ENCODE measurements at places on chromosomes 2 and 18.

- DNase-seq, result no peak
These were observed 647.8 kb upstream of the SLC39A10 start for GRCh38 chr2:195009202-195009601.

DNA sequence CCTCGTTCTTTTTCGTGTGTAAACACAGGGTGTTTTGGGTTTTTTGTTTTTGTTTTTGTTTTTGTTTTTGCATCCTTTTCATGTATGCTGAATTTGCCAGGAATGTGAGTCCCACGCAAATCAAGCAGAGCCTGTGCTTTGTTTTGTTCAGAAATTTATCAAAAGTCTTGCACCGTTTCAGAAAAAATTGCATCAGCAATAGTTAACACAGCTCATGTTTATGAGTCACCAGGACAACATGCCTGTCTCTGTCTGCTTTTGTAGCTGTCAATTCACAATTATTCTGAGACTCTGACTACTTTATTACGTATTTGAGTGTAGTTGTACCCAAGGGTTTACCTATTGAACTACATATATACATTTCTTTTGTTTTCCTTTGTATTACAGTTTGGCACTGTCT is 38.3 kb downstream of the MRPL44 start:
- no peak for DNase-seq

DNA sequence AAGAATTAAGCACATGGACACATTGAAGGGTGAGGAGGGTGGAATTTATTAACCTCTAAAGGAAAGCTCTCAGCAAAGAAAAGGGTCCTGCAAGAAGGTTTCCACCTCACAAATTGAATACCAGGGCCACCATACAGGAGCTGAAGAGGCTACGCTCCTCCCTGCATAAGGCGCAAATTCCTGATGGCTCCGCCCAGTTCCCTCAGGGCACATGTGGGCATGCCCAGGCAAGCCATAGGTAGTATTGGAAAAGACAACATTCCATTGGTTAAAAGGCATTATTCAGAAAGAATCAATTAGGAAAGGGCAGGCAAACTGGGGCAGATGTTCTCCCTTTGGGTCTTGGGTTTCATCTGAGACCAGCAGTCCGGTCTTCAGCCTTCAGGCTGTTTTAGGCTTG is 161.2 kb downstream of the PTPRM start:
- no peak for DNase-seq

GRCh38 chr2:129908721-129909373 is 70.6 kb upstream of the RAB6C start:
- DNase-seq, result no peak

DNA sequence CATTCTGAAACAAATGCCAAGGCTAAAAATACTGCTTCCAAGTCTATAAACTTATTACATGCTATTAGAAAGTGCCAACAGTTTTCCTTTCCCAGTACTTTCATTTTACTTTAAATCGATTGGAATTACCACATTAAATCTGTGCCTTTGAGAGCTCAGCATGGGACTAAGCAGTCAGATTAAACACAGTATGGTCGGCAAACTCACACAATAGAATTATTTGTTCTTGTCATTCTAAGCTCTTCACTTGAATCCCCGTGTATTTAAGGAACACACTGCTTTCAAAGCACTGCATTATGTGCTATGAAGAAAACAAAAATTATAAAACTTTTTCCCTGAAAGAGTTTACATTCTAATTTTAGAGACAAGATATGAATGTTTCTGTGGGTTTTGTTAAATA is 444.4 kb upstream of the SLC39A10 start:
- no peak for DNase-seq

DNA sequence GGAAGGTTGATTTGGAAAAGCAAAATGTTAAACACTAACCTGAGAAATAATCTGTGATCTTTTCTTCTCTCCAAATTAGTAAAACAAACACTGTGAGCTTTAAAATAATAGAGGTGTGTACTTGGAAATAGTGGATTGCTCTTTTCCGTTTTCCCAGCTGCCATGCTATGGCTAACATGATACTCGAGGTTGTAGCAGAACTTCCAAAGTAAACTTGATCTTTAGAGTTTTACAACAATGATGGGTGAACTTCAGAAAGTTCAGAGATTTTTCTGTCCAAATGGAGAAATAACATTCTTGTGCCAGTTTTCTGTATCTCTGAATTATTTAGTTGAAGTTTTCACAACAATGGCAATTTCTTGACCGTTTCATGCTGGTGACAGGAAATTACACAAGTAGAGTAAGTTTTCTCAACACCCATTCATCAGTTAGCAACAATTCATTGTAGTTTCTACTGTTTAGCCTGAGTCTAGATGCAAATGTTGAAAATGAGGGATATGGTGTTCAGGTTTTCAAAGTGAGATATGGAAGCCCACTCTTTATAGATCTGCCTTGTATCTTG is 135.3 kb upstream of the CTAGE1 start:
- DNase-seq, result no peak

Measured in bone marrow (tissue), 2 donors.